ENCODE measurements at places on chromosomes 13 and 19.

- no peak for DNase-seq
Observed at GRCh38 chr19:5775668-5776309, 8.8 kb downstream of the PRR22 start.

DNA sequence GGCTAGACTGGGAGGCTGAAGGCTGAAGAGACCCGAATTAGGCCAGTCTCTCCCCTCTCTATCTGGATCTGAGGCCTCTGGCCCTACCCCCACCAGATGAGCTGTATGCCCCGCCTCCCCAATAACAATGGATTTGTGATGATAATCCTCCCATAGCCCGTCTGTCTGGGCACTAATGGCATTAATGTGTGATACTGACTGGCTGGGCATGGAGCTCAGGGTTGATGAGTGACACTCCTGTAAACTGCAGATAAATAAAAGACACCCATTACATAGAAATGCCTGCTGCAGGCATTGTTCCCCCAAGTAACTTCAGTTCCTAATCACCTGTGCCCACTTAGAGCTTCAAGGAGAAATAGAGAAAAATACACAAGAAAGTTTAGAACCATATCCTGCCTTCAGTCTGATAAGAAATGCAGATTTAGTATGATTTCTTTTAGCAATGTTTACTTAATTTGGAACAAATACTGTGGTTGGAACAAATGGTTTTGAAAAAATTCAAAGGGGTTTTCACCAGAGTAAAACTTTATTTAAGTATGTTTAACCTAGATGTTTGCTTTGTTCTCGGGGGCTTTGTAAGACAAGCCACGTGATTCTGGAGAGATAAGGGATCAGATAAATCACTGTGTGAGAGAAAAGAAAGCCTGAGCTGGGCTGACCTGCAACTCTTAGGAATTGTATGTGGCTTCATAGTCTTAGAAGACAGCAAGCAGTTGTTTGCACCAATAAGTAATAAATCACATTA lies 60.3 kb downstream of the TNFRSF19 start:
- DNase-seq = no peak

DNA sequence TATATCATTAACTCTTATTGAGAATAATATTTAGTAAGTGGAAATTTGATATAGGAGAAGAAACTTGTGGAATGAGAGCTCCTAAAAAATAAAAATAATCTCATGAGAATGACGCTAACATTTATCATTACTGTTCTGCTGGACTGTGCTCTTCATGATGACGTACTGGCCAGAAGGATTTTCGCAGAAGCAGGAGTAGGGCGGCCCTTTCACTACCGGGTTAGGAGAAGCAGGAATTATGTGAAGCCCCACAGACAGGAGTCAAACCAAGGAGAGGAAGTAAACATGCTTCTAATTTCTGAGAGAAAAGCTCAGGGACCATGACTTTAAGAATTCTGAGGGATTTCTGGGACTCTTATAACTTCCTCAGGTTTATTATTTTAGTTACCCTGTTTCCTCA lies 195.1 kb downstream of the VWA8 start:
- DNase-seq = no peak

- no peak for DNase-seq
Observed at GRCh38 chr19:13615890-13616289, 109.6 kb upstream of the CACNA1A start.

GRCh38 chr19:41872384-41872774 lies 4.7 kb upstream of the CD79A start:
- no peak for DNase-seq

GRCh38 chr13:97974773-97975172 lies 21.3 kb downstream of the IPO5 start:
- DNase-seq = no peak

DNA sequence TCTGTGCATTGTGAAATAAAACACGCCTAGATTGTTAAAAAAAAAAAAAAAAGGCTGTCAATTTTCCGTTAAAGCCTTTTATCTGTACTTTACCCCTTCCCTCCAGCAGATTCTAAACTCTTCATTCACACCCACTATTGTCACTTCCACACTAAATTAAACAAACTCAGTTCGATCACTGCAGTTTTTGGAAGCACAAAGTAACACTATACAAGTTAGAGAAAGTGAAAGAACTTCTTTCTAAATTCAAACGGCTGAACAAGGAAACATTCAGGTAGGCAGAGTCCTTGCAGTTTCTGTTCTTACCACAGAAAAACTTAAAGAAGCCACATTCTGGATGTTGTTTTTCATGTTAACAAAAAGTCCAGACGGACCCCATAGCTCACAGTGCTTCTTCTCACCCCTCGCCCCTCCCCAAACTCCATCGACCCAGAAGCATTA lies 27.5 kb upstream of the UBE2L5 start:
- no peak for DNase-seq

- DNase-seq = no peak
Observed at GRCh38 chr13:110349239-110349638, 42.2 kb downstream of the COL4A2 start.

- DNase-seq = no peak
Observed at GRCh38 chr19:39917561-39918182, 16.8 kb downstream of the FCGBP start.

DNA sequence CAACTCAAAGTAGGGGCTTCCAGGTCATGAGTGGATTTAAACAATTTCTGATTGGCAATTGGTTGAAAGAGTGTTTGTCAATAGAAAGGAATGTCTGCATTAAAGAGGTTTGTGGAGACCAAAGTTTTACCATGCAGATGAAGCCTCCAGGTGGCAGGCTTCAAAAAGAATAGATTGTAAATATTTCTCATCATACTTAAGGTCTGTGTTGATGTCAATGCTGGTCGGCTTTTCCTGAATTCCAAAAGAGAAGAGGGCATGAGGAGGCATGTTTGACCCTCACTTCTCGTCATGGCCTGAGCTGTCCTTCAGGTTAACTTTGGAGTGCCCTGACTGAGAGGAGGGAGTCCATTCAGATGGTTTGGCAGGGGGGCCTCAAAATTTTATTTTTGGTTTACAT lies 125.4 kb upstream of the RFC3 start:
- no peak for DNase-seq

DNA sequence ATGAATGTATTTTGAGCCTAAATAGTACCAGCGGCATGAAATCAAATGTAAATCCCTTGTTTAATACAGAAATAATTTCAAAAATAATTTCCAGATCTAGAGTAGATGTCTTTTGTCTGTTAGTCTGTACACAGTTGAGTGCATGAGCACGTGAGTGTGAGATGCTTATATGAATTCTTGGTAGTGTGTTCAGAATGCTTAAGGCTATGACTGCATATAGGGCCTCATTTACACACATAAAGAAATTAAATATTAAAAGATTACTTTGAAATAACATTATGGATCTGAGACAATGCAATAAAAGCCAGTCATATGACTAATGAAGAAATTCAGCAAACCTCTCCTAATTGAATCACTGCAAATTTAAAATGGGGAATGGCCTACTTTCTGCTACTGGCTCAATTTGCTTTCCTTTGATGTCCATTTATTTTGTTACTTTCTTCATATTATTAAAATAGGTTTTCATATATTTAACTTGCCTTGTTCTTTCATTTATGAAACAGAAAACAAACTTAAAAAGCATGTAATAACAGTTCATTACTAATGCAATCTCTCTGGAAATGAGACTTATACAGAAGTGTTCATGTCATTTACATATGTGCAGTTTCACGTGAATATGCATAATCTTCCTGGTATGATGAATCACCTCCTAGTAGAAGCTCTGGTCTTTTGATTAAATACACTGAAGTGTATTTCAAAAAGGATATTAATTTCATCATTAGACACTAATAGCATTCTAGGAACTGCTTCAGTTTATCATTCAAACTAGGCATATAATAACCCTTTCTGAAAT lies 4.5 kb downstream of the AMER2 start:
- DNase-seq = no peak

DNA sequence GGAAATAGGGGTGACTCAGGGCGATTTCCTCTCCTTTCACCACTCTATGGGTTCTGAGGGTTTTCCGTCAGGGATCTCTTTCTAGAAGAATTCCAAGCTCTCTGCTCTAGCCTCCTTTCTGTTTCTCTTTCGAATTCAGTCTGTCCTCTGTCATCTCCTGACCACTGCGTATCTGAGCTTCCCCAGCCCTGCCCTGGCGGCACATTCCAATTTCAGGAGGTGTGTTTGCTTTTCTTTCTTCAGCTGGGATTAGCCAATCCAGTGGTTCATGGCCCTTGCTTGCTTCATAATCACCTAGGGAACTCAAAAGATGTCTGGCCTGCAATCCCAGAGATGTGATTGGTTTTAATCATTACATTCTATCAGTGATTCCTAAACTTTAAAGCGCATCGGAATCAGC lies 9.4 kb downstream of the IFNL2 start:
- no peak for DNase-seq

DNA sequence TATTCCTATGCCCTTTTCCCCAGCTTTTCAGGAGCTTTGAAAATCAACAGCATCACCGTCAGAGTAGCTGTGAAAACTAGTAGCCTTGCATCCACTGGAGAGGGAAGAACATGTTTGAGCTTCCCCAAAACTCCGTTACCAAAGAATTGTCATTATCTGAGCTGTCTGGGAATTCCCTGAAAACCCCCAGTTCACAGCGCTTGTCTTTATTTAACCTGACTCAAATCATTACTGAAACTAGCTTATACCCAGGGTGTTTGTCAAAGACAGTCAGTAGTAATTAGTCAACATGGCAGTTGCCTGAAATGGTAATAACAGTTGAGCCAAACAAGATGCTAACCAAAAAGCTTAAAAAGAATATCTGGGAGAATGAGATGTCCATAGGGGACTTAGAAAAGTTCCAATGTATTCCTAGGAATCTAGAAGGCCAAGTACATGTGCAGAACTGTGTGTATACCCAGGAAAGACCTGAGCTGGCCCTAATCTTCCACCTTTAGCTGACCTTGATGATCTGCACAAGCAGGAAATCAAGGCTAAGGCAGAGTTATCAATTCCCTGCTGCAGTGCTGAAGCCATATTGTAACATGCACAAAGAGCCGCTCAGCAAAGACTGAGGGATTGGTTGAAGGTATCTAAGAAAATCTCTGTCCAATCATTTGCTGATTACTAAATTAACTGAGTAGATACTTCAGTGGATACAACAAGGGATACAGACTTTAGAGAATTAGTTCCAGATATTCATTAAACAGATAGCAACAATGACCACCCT lies 130.8 kb downstream of the KL start:
- DNase-seq = no peak

GRCh38 chr13:32538143-32538620 lies 413 bp downstream of the N4BP2L2 start:
- DNase-seq = no peak

GRCh38 chr19:27735314-27735713 lies 1477.6 kb downstream of the UQCRFS1 start:
- DNase-seq = no peak

GRCh38 chr19:51354742-51355148 lies 11.4 kb downstream of the ETFB start:
- no peak for DNase-seq

DNA sequence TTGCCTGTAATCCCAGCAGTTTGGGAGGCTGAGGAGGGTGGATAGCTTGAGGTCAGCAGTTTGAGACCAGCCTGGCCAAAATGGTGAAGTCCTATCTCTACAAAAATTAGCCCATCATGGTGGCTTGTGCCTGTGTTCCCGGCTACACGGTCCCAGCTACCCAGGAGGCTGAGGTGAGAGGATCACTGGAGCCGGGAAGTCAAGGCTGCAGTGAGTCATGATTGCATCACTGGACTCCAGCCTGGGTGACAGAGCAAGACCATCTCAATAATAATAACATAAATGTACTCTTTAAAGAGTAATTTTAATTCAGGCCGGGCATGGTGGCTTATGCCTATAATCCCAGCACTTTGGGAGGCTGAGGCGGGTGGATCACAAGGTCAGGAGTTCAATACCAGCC lies 38.7 kb downstream of the SKA3 start:
- no peak for DNase-seq

DNA sequence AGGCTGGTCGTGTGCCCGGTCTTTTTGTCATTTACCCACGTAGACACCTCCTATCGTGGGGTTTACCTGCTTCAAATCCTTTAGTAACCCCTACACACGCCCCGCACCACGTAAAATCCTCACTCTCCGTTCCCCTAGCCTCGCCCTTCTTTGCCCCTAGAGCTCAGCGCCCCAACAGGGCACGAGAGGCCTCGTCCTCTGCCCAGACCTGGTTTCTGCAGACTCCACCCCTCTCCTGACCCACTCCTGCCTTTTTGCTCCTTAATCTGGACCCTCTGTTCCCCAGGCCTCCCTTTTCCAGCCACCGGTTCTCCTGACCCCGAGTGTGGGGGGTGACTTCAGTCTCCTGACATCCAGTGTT lies 412 bp downstream of the ZNF528 start:
- no peak for DNase-seq

- no peak for DNase-seq
Observed at GRCh38 chr19:14056741-14057356, 5.0 kb downstream of the PALM3 start.

- no peak for DNase-seq
Observed at GRCh38 chr19:47633517-47633916, 24.6 kb downstream of the BICRA start.

- no peak for DNase-seq
Observed at GRCh38 chr13:28171266-28171665, 32.9 kb downstream of the PAN3 start.

DNA sequence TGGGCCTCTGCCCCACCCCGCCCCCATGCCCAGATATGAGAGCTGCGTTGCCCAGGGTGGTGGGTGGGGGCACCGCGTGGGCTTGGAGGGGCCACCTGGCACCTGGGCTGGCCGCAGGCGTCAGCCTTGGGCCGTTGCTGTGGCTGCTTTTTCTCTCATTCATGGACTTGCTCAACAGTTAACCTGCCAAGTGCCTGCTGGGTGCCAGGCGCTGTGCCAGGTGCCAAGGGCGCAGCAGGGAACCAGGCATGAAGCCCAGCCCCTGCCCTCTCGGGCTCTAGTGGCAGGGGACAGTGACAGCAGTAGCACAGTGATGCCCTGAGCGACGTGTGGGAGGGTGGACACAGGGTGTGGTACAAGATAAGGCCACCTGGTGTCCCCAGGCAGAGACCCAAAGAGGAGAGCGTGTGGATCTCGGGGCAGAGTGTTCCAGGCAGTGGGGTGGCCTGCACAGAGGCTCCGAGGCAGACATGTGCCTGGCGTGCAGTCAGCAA lies 28.1 kb downstream of the DHX34 start:
- DNase-seq = no peak

- DNase-seq = no peak
Observed at GRCh38 chr19:19057317-19057716, 6.5 kb upstream of the SLC25A42 start.

DNA sequence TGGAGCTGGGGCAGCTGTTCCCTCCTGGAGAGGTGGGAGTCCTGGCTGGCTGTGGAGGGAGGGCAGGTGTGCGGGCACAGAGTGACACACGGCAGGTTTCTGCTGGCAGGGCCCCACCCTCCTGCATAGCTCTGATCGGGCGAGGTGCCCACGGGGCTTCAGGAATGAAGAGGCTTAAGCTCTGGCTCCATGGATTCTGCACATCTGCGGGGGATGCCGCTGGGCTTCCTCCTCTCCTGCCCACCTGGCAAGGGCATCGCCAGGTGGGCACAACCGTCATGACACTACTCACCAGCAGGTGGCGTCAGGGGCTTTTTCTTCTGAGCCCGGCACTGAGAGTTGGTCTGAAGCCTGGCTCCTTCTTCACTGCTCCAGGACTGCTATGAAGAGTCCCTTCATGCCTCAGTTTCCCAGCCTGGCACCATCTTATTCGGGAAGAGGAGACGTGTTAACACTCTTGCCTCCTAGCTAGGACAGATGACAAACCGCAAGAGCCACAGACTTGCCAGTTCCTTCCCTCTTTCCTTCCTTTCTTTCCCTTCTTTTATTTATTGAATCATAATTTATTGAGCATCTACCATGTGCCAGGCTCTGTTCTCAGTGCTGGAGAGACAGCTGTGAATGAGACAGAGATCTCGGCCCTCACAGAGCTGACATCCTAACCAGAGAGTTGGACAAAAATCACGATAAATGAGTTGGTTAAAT lies 15.2 kb upstream of the PAK4 start:
- DNase-seq = peak; percentile 50
